Pancreas (tissue), 10 donors: ENCODE measurements at places on chromosomes 4 and X. TPM values are rescaled to one million over a fixed set of nuclear protein-coding genes. Genes with fewer than 3 reads are reported as not detected.

The DCAF12L2 gene
- not detected for total RNA-seq

The TLR7 gene
- total RNA-seq, result 5.1 TPM

GRCh38 chr4:108427946-108428485, 192.4 kb upstream of the RPL34 start:
- no peak for DNase-seq
- H3K27ac ChIP-seq, result no peak overlapping the region
- H3K4me3 ChIP-seq, result no peak overlapping the region
- H3K36me3 ChIP-seq, result no peaks in the 10 kb centered on the region
- no peaks in the 10 kb centered on the region for H3K4me1 ChIP-seq

GRCh38 chr4:88573995-88574394, 18.3 kb upstream of the HERC3 start:
- H3K4me3 ChIP-seq, result no peak overlapping the region
- H3K4me1 ChIP-seq, result no peaks in the 10 kb centered on the region
- H3K27ac ChIP-seq, result no peak overlapping the region
- no peaks in the 10 kb centered on the region for H3K27me3 ChIP-seq

- no peak overlapping the region for H3K27ac ChIP-seq
- no peak overlapping the region for H3K4me3 ChIP-seq
- no peaks in the 10 kb centered on the region for H3K4me1 ChIP-seq
- H3K36me3 ChIP-seq, result no peaks in the 10 kb centered on the region
- DNase-seq, result no peak
- H3K27me3 ChIP-seq, result no peaks in the 10 kb centered on the region
These were observed 132.7 kb downstream of the ARHGAP24 start for GRCh38 chr4:85607624-85608023.
